Stimulated activated CD8-positive, alpha-beta memory T cell treated with anti-CD3 and anti-CD28 coated beads, Interleukin-4, amount 100 ng/mL, for 1 hour (primary cell): ENCODE measurements at places on chromosomes 2 and 18.

GRCh38 chr18:7333025-7333562 is 102.2 kb downstream of the LRRC30 start:
- no peak for DNase-seq

GRCh38 chr18:39571511-39571910 is 2005.9 kb upstream of the CELF4 start:
- DNase-seq = no peak

GRCh38 chr2:133426791-133427190 is 141.5 kb downstream of the NCKAP5 start:
- DNase-seq = no peak

- no peak for DNase-seq
Measured at GRCh38 chr2:220168891-220169546, 541.6 kb downstream of the SLC4A3 start.

- no peak for DNase-seq
Measured at GRCh38 chr2:224440988-224441387, 39.1 kb upstream of the FAM124B start.

DNA sequence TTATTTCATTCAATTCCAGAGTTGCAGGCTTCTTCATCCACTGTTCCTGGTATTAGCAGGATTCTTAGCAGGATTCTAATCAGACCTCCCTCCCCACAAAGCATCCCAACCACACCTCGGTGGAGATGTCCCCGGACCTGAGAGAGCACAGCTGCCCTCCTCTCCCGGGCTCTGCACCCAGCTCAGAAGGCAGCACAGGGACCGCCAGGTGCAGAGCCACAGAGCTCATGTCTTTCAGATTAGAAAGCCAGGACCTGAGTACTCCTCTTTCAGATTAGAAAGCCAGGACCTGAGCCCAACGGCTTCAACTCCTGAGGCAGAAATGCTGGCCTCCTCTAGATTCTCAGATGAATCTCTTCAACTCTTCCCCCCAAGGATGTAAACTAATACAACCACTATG is 152.3 kb downstream of the MYO5B start:
- DNase-seq = no peak

DNA sequence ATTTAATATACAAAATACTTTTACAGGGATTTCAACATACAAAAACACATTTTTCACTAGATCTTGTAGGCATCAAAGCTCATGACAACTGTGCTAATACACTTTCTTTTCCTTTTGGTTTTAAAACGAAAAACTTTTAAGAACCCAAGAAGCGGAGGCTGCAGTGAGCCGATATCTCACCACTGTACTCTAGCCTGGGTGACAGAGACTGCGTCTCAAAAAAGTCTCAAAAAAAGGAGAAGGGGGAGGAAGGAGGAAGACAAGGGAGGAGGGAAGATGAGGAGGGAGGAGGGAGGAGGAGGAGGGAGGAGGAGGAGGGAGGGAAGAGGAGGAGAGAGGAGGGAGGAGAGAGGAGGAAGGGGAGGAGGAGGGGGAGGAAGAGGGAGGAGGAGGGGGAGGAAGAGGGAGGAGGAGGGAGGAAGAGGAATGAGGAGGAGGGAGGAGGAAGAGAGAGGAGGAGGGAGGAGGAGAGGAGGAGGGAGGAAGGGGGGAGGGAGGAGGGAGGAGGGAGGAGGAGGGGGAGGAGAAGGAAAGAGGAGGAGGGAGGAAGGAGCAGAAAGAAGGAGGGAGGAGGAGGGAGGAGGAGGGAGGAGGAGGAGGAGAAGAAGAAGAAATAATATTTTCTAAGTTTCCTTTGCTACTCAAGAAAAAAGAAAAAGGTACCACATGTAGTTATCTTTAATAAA is 13.8 kb downstream of the ROCK2 start:
- DNase-seq = no peak

- DNase-seq = no peak
Measured at GRCh38 chr2:40325116-40325515, 126.8 kb downstream of the SLC8A1 start.

DNA sequence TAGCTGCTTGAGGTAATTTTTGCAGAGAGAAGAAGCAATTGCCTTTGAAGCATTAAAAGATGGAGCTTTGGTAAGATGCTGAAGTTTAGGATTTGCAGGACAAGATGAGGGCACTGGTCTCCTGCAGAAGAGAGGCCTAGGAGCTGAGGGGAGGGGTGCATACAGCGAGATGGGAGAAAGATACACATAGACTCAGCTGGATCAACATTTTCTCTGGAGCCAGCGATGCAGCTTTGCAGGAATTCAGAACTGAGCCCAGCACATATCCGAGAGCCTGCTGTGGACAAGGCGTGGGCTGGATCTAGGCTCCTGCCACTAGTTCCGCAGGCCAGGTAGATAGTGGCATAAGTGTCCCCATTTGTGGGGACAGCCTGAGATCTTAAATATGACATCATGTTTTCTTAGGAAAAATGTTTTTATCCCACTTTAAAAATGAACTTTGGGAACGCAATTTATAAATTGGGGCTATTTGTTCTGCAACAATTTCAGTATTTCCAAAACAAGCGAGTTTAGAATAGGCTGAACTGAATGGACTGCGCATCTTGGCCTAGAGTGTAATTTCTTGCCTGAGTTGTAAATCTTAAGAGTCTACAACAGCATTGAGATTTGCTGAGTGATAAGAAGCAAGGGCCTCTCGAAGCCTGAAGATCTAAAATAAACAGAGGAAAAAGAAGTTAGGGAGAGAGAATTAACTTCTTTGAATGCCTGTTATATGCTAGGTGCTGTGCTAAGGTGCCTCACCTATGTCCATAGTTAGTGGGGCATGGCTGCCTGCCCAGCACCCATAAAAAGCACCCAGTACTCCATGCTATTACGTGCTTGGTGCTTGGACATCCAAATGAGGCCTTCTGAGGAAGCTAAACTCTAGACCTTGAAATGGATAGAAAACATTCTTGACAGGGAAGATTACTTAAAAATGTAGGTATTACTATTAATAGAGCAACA is 17.3 kb downstream of the GRHL1 start:
- DNase-seq = no peak

GRCh38 chr2:88248280-88248828 is 78.2 kb downstream of the THNSL2 start:
- DNase-seq = no peak

DNA sequence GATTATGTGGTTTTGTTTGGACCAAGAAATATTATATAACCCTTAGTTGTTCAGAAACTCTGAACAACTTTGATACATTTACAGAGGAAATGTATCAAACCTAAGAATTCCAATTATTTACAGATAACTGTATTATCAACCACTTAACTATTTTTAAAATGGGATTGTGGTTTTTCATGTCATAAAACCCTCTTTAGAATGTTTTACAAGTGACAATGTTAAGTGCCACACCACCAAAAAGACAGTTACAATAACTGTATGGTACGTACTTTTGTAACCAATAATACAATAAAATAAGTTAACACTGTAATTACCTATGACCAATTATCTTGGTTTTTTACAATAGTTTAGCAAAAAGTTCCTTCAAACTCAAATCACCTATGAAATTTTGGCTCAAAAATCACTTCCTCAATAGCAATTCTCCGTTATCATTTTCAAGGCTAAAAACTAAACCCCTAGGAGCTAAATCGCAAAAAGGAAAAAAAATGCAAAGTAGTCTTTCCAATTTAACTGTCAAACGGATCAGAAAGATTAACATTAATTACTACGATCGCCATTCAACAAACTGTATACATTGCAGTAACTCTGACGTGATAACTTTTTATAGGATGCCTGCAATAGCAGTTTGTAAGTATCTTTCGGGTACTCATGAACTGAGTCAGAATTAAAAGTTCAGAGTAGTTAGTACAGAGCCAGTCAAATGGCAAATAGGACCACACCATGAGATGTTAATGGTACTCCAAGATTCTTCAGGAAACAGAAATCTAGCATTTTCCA is 1.5 kb downstream of the ROCK1 start:
- DNase-seq = no peak

DNA sequence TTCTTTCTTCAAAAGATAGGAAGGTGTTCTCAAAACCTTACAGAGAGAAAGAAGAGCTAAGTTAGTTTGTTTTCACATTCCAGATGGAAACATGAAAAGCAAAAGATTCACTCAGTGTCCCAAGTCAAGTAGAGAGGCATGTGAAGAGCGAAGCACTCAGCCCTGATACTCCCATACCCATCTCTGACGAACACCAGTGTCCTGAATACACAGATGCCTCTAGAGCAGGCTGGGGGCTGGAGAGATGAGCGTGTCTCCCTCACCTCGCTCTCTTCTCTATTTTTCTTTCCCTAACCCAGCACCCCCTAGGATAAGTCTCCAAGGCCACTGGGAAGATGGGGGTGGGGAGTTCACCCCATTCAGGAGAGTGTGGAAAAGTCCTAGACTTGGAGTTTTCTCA is 227.8 kb downstream of the TMEM163 start:
- no peak for DNase-seq

GRCh38 chr2:163564236-163564635 is 171.6 kb downstream of the FIGN start:
- DNase-seq = no peak

GRCh38 chr2:43540021-43540779 is 55.6 kb downstream of the THADA start:
- DNase-seq = no peak

DNA sequence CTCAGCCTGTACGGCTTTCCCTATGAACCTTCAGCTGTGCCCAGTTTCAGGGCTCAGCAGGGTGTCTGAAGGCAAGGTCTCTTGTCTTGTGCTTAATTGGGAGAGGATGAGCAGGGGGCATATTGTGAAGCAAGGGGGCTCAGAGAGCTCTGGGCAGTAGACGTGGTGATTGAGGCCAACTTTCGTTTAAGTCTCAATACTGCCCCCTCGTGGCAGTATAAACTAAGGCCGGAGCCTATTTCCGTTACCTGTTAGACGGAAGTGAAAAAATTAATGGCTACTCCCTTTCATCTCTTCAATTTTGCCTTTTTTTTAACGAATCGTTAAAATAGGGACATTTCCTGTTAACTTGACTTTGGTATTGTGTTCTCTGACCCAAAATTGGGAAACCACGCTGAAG is 193.4 kb downstream of the TDRD15 start:
- DNase-seq = no peak

DNA sequence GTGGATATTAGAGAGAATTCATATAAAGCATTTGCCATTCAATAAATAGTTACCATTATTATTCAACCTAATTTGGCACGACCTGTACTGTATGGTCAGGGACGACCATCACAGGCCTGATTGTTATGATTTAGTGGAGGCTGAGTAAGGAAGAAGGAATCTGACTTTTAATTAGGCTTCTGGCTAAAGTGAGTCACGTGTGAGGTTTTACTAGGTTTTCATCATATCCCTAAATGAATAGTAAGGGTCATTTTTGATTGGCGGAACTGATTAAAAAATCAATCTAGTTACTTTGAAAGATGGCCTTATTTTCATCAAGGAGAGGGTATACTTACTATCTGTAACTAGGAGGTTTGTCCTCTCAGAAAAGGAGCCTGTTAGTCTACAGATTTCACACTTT is 143.4 kb downstream of the ADCYAP1 start:
- DNase-seq = no peak

- no peak for DNase-seq
Measured at GRCh38 chr2:2108756-2109155, 222.3 kb downstream of the MYT1L start.

GRCh38 chr2:128545829-128546228 is 227.2 kb upstream of the HS6ST1 start:
- DNase-seq = no peak

- no peak for DNase-seq
Measured at GRCh38 chr2:118095610-118096009, 7.3 kb downstream of the INSIG2 start.

DNA sequence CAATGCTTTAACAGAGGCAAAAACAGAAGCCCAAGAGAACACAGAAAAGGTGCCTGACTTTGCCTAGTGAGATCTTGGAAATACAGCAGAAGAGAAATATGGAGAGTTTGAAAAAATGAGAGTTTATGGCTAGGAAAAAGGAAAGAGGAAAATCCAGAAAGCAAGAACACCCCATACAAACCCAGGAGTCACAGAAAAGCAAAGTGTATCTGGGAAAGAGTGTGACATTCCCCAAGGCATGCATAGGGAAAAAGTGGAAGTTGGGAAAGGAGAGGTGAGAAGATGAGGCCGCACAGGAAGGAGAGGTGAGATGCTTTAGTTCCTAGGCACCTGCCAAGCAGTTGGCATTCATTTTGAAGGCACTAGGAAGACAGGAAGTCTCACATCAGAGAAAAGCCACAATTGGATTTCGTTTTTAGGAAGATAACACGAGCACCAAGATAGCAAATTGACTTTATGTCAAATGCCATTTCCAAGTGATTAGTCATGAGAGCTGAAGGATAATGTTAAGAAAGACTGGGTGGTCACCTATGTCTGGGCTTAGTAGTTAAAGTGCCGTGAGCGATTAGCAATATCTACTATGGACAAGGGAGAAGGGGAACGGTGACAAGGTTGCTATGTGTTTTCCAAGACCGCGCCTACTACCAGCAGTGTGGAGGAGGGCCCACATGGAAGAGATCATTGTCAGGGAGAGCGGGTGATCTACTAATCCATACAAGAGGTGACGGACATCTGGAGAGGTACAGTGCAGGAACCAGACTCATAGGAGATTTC is 224.1 kb upstream of the PARD3B start:
- no peak for DNase-seq

GRCh38 chr18:8084160-8084559 is 517.0 kb downstream of the PTPRM start:
- no peak for DNase-seq

DNA sequence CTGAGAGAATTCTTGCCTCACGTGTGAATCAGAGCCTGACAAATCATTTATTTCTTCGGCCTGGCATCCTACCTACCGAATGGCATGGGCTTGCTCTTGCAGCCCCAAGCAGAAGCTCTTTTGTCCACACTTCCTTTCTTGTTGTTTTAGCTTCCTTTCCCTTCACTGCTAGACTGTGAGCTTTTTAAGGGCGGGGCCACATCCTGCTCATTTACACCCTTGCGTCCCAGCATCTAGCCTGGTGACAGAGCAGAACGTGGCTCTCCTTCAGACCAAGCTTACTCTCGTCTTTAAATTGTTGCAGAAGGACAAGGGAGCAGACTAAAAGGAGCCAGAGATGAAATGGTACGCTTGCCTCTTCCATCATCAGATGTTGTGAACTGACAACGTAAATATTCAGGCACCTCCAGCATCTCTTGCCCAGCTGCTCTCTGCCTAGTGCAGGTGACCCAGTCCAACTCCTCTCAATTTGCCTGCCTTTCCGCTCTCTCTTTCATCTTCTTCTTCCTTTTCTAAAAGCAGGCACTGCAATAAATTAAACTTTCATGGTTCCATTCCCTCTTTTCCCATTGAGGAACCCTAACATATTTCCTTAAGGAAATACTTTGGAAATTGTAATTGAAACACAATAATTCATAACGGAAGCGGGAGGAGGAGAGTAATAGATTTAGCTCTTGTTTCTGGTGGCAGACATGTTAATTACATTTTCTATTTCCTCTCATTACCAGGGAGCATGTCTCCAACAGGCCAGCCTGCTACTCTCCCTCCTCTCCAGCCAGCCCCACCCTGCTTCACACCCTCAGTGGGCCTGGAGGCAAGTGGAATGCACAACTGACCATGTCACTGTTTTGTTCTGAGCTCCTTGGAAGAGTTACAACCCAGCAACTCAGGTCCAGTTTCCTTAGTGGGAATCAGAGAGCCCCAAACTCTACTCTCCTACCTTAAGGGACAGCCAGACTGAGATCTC is 228.1 kb upstream of the TRIB2 start:
- DNase-seq = no peak
